ENCODE measurements at places on chromosomes 3 and 15.

DNA sequence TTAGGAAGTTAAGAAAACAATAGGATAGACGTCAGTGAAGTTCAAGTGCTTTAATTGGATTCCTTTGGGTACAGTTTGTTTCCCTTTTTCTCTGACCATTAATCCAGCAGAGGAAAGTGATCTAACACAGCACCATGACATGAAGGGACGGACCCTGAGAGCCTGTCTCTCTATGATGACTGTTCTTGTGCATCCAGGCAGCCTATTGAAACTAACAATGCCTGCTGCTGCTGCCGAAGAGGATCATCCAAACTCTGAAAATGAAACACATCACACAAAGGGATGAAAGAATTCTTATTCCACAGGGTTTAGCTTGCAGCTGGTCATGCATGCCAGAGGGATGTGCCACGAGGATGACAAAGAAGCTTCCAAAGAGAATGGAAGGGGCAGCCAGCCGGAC is 75.5 kb downstream of the ZBTB20 start:
- DNase-seq = no peak

DNA sequence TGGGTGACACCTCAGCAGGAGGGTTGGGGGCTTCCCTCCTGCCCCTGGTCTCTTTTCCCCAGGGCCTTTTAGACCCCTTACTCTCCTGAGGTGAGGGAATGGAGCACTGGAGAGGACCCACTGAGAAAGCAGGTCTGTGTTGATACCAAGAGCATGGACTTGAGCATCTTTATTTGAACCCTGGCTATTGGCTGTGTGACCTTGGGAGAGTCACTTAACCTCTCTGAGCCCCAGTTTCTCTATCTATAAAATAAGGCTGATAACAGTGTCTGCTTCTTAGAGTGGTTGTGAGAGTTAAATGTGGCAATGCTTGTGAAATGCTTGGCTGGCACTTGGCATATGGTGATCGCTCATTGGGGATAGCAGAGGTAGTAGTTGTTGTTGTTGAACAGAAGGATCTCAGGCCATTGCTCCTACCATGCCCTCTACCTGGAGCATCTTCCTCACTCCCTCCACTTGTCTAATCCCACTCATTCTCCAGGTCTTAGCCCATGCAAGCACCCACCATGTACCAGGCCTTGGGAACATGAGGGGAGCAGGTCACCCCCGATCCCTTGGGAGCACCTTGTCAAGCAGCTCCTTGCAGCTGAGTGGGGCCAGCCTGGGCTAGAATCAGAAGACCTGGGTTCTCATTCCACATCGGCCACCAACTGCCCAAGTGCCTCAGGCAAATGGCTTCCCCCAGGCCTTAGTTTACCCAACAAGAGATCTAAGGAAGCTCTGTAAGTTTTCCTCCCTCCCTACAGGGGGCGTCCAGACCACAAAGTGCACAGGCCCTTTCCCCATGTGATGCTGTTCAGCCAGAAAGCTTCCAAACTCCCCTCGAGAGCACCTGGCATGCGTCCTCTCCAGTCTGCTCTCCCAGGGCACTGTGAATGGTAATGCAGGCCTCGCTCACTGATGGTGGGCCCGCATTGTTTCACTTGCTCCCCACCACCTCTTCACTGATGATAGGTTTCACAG is 96.7 kb downstream of the LSM3 start:
- no peak for DNase-seq

DNA sequence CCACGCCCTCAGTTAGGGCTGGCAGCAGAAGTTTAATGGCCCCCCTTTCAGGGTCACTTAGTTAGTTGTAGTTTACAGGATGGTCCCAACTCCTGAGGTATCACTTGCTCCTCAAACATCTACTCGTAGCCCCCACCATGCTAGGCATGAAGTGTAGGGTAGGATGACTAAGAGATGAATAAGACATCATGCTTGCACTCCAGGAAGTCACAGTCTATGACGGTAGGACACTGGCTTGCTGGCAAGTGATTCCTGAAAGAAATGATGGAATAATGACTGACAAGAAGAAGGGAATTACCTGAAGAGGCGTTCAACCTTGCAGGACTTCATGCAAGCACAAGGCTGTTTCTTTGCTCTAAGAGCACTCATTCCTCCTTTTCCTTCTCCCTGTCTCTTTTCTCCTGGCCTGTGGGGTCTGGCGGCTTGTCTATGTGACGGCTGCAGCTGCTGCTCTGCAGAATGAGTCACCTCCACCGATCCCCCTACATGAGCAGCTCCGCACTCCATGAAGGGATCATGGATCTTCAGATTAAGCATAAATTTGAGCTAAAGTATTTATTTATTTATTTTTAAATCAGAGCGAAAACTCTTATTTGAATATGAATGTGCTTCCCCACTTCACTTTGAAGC is 82.9 kb upstream of the BOC start:
- no peak for DNase-seq

- DNase-seq = no peak
Measured at GRCh38 chr15:63221346-63221745, 31.9 kb downstream of the RAB8B start.

GRCh38 chr3:155548195-155548594 is 196.7 kb downstream of the PLCH1 start:
- no peak for DNase-seq

DNA sequence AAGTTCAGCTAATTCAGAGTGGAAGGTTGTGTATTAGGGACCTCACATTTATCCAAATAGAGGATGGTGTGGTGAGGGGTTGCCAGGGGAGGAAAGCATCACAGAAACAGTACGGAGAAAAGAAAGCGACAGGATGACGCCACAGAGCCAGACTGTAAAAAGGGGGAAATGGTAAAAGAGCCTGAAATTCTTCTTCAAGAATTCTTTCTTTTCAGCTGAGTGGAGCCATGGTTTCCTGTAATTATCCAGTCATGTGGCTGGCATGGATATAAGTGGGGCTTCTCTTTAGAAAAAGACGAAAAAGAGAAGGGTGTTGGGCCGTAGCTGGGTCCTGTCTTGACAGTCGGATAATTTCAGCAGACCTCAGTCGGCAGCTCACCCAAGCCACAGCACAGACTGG is 24.5 kb upstream of the PSMD6 start:
- no peak for DNase-seq

DNA sequence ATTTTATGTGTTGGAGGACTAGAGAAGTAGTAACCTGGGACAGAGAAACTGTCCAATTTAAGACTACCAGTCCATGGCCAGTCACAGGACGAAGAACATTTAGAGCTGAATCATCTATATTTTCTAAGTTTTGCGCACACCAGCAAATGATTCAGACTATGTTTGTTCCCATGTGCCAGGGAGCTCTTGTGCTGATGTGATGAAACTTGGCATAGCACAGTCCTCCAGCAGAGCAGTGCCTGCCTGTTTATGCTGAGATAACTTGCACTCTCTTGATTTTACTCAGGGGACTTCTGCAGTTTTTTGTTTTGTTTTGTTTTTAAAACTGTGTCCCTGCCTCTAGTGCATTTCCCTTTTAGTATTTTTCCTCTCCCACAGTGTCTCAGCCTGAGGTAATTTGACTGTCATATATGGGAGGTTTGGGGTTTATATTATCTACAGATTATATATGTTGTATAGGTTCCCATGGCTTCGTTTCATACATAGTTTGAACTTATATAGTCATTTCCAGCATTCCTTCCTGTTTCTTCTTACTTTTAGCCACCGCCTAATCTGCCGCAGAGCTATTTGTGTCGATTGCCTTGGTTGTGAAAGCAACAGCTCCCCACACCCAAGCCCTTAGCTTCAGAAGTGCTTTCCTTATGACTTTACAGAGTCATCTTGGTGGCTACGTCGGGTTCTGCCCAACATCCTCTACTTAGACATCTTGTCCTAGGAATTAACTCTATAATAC is 45.5 kb downstream of the PPM1L start:
- DNase-seq = no peak

- DNase-seq = no peak
Measured at GRCh38 chr15:101187820-101188636, 63.8 kb downstream of the CHSY1 start.

- no peak for DNase-seq
Measured at GRCh38 chr3:61912158-61912557, 350.8 kb downstream of the PTPRG start.

DNA sequence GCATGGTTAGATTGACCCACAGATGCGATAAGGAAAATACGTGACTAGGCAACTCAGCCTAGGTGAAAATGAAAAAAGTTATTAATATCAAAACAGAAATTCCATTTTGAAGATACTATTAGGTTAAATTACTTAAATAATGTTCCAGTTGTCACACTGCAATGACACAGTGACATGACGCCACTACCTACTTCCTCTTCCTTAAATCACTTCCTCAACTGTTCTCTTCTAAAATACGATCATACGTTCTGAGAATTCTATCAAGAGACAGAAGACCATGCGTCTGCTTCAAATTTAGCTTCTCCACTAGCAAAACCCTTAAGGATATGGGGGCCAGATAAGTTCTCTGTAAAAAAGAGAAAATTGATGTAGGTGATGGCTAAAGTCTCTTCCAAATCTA is 18.2 kb downstream of the CMTM6 start:
- DNase-seq = no peak

GRCh38 chr3:56003129-56003528 is 465.1 kb downstream of the ERC2 start:
- no peak for DNase-seq

GRCh38 chr15:59221511-59222505 is 15.2 kb downstream of the LDHAL6B start:
- no peak for DNase-seq

GRCh38 chr15:57476533-57476975 is 100.2 kb downstream of the CGNL1 start:
- no peak for DNase-seq

GRCh38 chr3:138062037-138062436 is 52.1 kb downstream of the CLDN18 start:
- no peak for DNase-seq

DNA sequence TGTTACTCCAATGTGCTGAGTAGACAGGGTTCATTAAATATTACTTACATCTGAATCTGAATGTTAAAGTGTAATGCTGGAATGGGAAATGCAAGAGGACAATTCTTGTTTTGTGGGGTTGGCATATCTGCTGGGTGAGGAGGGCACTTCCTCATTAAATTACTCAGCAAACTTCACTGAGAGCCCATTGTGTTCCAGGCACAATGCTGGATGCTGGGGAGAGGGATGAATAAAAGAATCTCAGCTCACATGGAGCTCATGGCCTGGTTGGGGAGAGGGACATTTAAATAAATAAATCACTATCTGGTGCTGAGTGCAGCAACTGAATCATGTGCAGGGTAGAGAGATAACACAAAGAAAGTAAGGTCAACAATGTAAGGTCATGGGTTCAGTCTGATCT is 199.2 kb upstream of the CFAP20DC start:
- DNase-seq = no peak

- DNase-seq = no peak
Measured at GRCh38 chr3:39222462-39222861, 30.1 kb upstream of the XIRP1 start.

GRCh38 chr3:183967693-183968092 is 50.0 kb downstream of the ABCC5 start:
- no peak for DNase-seq

DNA sequence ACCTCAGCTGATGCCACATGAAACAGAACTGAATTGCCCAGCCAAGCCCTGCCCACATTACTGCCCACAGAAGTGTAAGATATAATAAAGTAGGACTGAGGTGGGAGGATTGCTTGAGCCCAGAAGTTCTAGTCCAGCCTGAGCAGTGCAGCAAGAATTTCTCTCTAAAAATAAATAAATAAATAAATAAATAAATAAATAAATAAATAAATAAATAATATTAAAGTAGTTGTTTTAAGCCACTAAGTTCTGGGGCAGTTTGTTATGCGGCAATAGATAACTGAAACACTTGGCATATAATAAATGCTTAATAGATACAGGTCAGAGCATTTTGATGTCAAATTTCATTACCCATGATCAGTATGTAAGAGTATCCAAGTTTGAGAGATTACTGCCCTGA is 249.4 kb upstream of the LRRFIP2 start:
- no peak for DNase-seq

GRCh38 chr3:8443829-8444791 is 57.5 kb upstream of the LMCD1 start:
- DNase-seq = no peak

- no peak for DNase-seq
Measured at GRCh38 chr15:92882697-92883162, 17.4 kb upstream of the CHD2 start.

DNA sequence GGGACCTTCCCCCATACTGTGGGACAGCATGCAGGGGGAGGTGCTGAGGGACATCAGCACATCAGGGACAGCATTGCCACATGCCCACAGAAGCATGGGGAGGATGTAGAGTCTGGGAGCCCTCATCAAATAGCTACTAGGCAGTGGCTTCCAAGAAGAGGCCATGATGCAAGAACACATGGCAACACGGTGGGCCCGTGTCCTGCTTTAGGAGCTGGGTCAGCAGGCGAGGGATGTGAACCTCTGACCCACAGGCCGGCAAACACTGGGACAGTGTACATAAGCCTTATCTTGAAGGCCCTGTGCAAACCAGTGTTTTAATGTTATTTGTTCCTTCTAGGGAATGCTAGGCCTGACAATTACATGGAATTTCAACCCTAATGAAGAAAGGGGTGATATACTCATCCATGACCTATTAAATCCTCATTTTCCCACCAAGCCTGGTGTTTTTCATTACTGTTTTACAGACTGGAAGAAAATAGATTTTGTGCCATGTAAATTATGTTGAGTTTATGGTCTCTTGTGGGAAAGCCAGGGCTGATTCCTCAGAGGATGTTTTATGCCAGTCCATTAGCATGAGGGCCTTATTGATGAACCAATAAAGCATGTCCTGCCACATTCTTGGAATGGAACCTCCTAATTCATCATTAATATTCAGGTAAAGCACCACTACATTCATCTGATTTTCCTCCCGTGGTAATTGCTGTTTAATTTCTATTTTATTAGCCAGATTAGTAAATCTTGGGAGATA is 61.7 kb upstream of the SLC25A26 start:
- DNase-seq = no peak

DNA sequence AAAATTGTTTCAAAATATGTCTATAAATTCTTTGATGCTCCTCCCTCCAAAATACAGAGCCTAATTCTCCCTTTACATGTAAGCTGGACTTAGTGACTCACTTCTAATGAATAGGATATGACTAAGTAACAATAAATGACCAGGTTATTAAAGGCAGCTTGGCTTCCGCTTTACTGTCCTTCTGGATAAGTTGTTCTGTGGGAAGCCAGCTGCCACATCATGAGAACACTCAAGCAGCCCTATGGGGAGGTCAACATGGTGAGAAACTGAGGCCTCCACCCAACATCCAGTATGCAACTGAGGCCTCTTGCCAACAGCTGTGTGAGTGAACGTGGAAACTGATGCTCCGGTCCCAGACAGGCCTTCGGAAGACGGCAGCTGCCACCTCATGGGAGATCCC is 247.3 kb upstream of the CHRM5 start:
- no peak for DNase-seq

DNA sequence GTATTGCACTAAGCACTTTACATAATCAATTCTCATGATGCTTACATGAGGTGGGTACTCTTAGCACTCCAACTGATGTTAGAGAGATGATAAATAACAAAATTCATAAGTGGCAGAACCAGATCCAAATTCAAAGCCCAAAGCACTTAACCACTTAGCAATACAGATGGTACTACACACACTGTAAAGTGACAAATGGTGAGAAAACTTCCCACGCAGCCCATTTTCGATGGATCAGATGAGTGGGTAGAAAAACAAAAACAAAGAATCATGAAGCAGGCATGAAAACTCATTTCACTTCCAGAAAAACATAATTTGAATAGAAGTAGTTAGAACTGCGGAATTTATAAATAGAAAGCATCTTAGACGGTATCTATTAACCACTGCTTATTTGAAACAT is 66.2 kb downstream of the FRMD4B start:
- no peak for DNase-seq

GRCh38 chr3:154105218-154105975 is 15.8 kb upstream of the ARHGEF26 start:
- no peak for DNase-seq
